ENCODE measurements at places on chromosomes 6 and 20.

DNA sequence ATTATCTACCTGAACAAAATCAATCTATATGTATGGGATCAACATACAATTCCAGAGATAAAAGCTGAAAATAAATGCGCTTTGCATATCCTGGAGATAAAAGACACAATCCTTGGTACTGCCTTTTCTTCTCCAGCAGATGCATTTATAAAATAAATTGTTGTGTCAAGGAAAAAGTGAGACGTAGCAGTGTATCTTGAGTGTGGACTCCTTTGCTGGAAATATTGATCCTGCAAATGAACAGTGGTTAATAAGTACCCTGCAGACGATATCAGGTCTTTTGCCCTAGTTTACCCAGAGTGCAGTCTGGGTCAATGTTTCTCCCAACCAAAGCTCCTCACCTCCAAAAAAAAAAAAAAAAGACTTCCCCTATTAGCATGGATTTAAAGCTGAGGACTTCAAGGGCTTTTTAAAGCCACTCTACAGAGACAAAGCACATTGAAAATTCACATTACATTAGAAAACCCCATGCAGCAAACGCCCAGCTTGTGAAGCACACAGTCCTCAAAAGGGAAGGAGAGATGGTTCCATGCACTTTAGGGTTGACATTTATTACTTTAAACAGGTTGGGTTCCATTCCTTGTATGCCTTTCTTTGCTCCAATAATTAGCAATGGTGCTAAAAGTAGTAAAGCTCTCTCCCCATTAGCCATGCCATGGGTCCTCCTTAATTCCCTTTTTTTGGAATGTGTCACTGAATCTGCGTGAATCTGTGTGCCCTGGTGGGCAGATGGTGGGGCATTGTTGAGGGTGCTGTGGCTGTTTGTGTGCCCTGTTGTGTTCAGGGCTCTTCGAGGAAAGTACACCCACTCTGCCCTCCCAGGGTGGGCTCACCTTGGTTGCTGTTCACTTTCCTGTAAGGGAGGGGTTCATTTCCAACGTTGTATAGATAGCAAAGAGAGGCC lies 21.1 kb downstream of the FOXA2 start:
- no peak for DNase-seq

- DNase-seq: no peak
These were observed 39.9 kb downstream of the JARID2 start for GRCh38 chr6:15285682-15286294.

GRCh38 chr6:138383776-138384175 lies 6.1 kb downstream of the SMIM28 start:
- DNase-seq: no peak

GRCh38 chr6:142856624-142857232 lies 88.2 kb downstream of the HIVEP2 start:
- peak; percentile 64 for DNase-seq

- no peak for DNase-seq
These were observed 60.8 kb downstream of the STX11 start for GRCh38 chr6:144211160-144211559.

DNA sequence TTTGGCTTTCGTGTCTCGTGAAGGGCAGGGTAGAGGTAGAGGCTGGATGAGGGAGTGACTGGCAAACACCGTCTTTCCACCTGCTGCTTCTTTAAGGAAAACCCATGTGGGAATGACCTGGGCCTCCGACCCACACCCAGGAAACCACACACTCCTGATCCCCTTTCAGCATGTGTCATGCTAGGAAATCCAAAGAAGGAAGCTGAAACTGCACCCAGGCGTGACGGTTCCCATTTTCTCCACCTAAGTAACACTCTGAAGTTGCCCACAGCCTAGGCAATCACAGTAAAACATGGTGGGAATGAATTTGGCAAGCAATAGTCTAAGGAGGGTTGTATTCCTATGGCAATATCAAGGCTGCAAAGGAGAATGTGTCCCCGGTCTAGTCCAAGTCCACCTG lies 538.4 kb upstream of the NOX3 start:
- no peak for DNase-seq

GRCh38 chr6:73375216-73375615 lies 5.5 kb upstream of the OOEP start:
- DNase-seq: no peak

DNA sequence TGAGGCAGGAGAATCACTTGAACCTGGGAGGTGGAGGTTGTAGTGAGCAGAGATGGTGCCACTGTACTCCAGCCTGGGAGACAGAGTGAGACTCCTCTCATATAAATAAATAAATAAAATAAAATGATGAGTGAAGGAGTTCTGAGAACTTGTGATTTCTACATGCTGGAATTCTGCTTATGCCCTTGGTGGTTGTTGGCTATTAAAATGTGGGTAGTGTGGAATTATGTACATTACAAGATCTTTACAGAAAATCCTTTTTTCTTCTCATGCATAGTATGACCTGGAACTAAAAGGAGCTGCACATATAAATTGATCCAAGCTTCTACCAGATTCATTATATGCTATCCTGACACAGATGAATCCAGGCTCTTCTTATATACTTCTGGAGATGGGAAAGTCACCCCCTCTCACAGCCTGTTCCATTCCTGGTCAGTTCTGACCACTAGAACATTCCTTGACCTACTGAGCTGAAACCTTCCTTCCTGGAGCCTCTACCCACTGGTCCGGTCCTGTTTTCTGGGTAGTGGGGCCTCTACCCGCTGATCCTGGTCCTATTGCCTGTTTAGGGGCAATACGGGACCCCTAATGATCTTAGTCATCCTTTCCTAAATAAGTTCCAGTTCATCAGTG lies 37.7 kb upstream of the TAF8 start:
- DNase-seq: no peak

DNA sequence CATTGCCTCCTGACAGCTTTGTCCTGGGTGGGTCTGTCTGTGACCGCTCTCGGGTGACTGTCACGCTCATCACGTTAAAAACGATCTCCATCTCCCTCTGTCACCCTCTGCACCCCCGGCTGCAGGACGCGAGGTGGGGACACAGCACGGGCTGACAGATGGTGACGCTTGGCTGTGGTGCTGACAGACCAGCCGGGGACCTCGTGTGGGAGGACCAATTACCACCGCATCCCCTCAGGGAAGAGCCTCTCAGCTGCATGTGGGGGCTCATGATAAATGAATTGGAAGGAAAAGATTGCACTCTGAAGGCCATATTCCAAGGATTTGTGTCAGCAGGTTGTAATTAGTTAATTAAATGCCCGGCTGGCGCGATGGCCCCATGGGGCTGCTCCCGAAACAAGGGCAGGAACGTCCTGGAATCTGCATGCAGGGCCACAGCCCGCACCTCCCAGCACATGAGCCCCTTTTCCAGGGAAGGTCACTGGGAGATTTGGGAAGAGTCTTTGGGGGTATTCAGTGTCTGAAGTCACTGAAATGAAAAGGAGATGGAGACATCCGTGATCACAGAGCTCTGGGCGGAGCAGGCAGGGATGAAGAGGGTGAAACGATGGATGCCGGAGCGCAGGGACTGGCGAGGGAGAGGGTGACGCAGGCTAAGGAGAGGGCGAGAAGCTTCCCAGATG lies 87.1 kb downstream of the ERMARD start:
- no peak for DNase-seq

GRCh38 chr6:30857549-30857948 lies 26.8 kb upstream of the DDR1 start:
- DNase-seq: no peak
